ENCODE measurements at places on chromosomes 7 and 10. TPM values are rescaled to one million over a fixed set of nuclear protein-coding genes. Genes with fewer than 3 reads are reported as not detected.

EBLN1 gene
- not detected for total RNA-seq

UBE2D4 gene
- total RNA-seq: 12.7 TPM

ANKRD61 gene
- not detected for total RNA-seq

LRRN3 gene
- total RNA-seq: 39.1 TPM

PGAM2 gene
- 3.1 TPM for total RNA-seq

ALKBH4 gene
- total RNA-seq: 9.7 TPM

CYP2C19 gene
- not detected for total RNA-seq

CTAGE8 gene
- total RNA-seq: 0.79 TPM

CPEB3 gene
- total RNA-seq: 7.4 TPM

PNLIPRP1 gene
- total RNA-seq: not detected

RBM20 gene
- total RNA-seq: 2.3 TPM

NODAL gene
- total RNA-seq: not detected

MYL7 gene
- 2.7 TPM for total RNA-seq

GRID2IP gene
- 0.32 TPM for total RNA-seq

MNX1 gene
- total RNA-seq: not detected

Data from urinary bladder (tissue), 4 donors.